ENCODE measurements at places on chromosomes 16 and 17.

DNA sequence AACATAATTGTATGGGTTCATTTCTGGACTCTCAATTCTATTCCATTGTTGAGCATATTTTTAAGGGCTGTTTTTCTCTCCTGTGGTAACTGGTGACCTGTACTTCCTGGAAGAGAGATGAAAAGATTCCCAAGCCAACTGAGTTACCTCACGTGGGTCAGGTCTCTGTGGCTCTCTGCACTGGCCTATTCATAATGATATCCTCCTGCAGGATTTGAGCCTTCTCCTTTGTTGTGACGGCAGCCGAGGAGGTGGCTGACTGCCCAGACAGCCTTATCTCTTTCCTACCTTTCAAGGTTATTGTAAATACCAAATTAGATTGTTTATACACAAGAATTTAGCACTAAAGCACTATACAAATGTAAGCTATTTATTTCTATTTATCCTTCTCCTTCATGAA, 2.7 kb upstream of the ACE start:
- no peak for DNase-seq

DNA sequence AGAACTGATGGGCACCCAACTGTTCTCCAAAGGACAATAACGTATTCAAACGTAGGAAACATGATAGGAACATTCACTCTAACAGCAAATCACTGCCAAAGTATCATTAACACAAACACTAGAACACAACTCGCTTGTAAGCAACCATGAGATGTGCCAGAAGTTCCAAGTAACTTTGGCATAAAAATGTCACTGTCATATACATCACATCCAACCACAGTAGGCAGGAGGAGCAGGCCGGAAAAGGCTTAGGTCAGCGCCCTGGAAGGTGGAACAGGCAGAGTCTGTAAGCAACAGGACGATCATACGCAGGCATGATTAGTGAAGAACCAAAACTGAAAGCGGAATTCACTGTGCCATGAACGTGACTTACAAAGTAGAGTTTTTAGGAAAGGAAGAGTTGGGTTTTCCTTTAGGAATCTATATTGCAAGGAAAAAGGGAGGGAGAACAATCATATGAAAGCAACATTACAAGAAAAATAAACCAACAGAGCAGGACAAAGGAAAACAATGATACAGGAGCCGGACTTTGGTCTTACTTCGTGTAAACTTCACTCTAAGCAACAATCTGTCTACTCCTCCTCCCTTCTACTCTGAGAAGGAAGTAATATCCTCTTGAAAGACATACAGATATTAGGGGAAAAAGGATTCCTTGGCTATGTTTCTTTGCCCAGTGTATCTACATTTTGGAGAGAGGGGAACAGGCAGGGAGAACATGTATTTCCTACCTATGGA, 52.3 kb downstream of the YWHAE start:
- DNase-seq: no peak

DNA sequence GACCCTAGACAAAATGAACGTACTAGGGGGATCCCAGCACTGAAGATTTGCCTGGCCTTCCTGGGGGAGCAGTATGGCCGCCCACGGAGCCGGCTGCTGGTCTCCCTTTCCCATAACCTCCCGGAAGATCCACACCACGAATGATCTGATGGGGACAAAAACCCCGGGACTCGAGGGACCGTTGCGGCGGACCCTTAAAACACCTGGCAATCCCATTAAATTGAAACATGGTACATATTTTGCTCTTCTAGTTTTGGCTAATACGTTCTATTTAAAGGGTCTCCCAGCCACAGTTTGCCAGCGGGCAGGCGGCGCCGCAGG, 45.2 kb upstream of the LCMT1 start:
- no peak for DNase-seq

DNA sequence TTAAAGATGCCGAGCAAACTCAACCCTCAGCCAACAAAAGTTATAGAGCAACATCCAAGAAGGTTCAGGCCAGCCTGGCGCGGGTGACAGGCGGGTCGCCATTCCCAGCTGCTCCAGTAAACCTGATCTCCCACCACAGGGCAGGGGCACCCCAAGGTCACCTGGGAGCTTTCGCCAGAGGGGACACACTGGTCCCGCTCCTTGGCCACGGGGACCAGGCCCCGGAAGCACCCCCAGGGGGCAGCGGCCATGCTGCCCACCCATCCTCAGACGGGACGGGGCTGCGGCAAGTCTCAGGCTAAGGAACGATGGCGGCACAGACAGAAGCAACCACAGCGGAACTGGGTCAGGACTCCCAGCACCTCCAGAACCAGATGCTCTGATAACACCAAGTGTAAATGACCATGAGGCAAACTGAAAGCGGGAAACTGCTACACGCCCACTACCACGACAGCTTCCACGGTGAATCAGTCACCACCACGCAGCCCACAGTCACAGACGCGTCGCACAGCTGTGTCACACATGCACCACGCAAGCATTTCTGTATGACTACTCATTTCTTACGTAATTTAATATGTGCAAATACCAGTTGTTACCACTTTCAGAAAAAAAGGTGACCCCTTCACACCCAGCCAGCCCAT, 14.1 kb upstream of the CCDC154 start:
- DNase-seq: no peak

DNA sequence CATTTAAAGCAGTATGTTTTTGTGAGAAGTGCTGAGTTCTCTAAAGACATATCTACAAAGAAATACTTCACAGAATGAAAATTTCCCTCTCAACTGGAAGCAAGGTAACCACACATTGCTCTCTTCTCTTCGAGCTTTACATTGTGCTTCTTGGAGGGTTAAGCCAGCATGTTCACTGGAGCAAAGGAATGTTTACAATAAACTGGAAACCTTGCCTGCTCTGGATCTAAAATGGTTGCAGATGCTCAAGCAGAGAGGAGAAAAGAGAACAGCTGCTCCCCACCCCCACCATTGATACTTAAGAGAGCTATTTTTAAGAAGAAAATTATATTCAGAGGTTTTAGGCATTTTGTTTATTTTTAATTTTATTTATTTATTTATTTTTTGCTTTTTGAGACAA, 213.1 kb downstream of the CEP112 start:
- DNase-seq: no peak

- DNase-seq: no peak
Observed at GRCh38 chr17:66551839-66552238, 249.4 kb downstream of the PRKCA start.

GRCh38 chr16:89122322-89122851, 28.7 kb downstream of the ACSF3 start:
- DNase-seq: peak; percentile 76

- DNase-seq: no peak
Observed at GRCh38 chr16:67926181-67926750, 5.4 kb downstream of the CTRL start.

DNA sequence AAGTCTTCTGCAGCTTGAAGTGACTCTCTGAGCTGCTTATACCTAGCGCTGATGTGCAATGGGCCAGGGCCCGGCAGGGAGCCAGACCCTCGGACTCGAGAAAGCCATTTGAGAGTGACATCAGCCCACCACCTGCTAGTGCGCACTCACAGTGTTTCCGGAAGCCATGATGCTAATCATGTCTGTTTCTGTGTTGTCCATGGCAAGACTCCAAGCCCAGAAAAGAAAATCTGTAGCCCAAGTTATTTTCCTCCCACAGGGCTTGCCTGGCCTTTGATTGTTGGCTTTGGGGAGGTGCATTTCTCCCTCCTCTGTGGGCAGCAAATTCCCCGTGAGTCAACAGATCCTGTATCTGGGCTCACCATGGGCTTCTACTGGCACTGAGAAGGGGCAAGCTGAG, 1.8 kb upstream of the CDRT4 start:
- no peak for DNase-seq

- no peak for DNase-seq
Observed at GRCh38 chr16:86101897-86102157, 202.9 kb downstream of the IRF8 start.
